Nephron progenitor cell (in vitro differentiated cells): ENCODE measurements at places on chromosomes 6 and 20.
A peak's percentile ranks its signal among the peaks of the same experiment; 100 is the strongest.

DNA sequence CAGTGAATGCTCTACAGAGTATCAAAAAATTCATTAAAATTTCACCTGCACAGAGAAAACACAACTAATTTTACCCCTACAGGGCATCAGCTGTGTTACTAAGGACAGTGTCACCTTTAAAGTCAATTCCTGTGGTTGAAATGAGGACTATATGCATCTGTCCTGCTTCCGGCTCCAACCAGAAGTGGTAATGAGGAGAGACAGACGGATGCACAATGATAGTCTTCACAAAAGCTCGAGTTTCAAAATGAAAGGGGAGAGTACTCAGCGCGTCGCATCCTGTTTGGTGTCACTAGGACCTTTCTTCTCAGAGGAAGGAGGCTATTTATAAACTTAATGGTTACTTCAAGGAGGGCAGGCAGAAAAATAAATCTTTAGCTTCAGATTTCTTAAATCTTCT is 86.5 kb downstream of the LYRM4 start:
- no peak for DNase-seq

DNA sequence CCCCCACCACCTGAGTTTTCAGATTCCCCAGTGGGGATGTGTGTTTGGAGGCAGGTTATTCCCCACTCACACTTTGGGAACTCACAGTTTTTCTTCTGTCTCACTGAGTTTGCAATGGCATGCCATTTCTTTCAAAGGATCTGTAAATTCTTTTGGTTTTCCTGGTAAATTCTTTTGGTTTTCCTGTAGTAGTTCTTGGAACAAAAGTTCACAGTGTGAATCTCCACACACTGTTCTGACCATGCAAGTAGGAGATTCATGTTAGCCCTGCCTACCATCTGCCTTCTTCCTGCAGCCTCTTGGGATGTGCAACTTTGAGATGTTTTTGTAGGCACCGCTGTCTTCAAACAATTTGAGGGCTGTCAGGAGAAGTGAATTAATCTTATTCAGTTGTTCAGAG is 165.6 kb upstream of the OGFRL1 start:
- DNase-seq, result no peak

DNA sequence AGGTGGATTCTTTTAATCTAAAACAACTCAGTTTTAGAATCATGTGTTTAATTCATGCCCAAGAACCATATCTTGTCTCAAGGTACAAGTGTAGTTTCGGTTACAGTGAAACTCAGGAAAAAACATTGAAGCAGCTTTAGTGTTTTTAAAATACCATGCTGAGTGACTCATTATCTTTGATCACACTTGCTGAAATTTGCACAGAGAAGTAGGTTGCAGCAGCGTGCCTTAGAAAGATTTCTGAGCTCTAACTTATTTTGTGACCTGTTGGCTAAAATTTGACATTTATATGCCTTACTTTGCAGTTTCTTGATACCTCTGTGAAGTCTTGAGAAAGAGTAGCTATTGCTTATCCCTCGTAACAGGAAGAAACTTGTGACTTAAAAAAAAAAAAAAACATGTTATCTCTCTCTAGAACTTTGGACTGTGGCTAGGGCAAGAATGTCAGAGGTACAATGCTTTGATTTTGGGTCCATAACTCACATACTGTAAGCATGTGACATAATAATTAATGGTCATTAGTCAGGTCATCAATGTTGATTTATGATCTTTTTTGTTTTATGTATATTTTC is 34.5 kb upstream of the FUCA2 start:
- DNase-seq, result no peak

DNA sequence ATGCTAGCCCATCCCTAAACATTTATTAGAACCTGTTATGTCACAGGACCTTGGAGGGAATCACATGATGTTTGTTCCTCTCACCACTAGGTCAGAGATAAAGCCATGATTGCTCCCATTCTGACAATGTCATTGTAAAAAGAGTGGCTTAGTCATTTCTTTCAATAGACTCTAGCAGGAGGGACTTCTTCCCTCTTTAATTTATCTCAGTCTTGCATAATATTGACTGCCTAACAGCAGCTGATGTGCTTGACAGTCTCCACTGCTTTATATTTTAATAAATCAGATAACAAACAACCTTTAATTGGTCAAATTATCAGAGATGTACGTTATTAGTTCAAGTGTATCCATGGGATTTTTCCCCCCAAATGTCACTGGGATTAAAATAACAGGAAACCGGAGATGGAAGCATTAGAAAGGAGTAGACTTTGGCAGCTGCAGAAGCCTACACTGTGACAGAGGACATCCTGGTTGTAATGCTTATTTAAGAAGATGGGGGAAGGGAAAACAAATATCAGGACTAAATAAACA is 39.6 kb downstream of the LAMA4 start:
- no peak for DNase-seq

GRCh38 chr20:376750-377149 is 3.8 kb upstream of the TRIB3 start:
- DNase-seq, result no peak

DNA sequence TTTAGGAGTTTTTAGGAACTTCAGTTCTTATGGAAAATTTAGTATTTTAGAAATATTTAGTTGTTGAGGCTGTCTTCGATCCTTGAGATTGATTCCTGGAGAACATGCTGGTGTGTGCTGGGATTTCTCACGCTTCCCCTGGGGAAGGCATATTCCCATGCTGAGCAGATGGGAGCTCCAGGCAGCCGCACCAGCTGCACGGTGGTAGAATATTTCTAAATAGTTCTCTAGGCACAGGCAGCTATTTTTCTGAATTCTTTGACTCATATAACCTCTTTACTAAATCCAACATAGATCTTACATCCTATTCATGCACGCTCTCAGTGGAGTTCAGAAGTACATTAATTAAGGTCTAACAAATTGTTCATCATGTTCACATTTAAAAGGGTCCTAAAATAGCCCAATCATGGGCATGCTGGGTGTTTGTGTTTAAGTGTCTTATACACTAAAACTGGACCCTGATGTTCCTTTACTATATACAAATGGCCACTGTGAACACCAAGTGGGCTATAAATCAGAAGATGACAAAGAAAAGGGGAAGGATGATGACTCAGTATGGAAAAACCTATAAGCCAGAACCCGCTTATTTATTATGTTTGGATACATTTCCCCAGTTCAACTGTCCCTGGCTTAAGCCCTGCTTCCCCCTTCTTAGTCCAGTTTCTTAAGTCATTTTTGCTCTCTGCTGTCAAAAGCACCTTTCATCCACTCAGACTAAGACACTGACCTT is 138.5 kb downstream of the UST start:
- no peak for DNase-seq

GRCh38 chr6:168903613-168904345 is 349.9 kb downstream of the THBS2 start:
- DNase-seq, result no peak

- DNase-seq, result peak; percentile 4
These were observed 55.4 kb upstream of the MOXD1 start for GRCh38 chr6:132456700-132457143.

GRCh38 chr6:42514745-42515144 is 49.1 kb upstream of the UBR2 start:
- DNase-seq, result no peak

GRCh38 chr6:99349171-99350141 is at the start of gene FAXC:
TSS of gene FAXC (minus strand) at chr6:99349674. CDS start at chr6:99349372, 302 bp downstream.
- peak; percentile 67 for DNase-seq

DNA sequence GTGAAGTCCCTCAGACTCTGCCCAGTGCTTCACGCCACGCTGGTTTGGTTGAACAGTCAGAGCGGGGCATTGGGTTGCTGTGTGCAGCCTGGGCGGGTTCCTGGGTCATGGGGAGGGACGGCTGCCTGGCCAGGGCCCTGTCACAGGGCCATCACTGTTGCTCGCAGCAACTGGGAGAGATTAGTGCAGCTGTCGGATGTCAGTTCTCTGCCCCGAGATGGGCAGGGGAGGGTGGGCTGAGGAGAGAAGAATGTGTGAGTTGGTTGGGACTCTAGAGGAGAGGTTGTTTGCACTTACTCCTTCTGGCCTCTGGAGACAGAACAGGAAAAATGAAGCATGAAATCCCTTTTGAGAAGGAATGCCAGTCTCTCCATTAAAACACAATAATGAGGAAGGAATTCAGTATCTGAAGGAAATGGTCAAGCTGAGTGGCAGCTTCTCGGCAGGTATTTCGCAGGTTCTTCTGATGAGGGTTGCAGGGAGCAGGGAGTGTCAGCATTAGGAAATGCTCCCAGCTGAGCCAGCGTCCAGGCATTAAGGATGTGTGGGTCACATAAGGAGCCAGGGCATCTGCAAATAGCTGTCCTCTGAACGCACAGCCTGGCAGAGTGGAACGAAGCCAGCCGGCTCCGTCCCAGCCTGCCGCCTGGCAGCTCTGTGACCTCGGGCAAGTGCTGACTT is 95.9 kb downstream of the SSR1 start:
- DNase-seq, result no peak

- no peak for DNase-seq
These were observed 1.5 kb downstream of the ZSCAN31 start for GRCh38 chr6:28334286-28335039.
